Activated CD4-positive, alpha-beta T cell treated with anti-CD3 and anti-CD28 coated beads for 1 hour (primary cell): ENCODE measurements at places on chromosomes 4 and X.

DNA sequence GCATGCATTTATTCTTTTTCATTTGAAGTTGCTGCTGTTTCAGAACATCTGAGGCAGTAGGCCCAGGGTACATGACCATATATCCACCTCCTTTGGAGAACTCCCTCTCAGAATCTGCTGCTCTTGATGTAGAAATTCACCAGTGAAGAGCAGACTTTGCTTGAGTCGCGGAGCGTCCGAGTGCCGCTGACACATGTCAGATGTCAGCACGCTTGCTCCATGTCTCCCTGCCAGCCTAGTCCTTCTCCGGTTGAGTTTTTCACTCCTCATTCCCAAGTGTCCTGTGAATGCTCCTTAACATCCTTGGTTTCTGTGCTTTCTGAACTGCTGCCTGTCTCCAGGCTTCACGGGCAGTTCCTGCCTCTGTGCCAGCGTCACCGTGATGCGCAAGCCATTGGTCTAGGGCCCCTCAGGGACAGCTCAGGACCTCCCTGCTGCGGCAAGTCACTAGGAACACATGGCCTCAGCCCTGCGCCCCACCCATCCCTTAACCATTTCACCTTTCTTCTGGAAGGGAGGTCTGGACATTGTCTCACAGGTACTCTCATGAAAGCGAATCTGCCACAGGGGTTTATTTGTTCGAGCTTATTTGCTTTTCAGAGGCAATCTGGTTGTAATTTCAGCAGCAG, 93.1 kb upstream of the RBPJ start:
- no peak for DNase-seq

- no peak for DNase-seq
These were observed 811 bp downstream of the FLNA start for GRCh38 chrX:154373340-154374306.

DNA sequence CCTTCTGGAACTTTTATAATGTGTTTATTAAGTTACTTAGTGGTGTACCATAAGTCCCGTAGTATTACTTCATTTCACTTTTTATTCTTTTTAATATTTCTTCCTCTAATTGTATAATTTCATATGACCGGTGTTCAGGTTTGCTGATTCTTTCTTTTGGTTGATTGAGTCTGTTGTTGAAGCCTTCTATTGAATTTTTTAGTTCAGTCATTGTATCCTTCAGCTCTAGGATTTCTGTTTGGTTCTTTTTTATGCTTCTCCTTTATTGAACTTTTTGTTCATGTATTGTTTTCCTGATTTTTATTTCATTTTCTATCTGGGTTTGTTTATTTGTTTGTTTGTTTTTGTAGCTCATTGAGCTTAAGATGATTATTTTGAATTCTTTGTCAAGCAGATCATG, 8.8 kb downstream of the CEP44 start:
- DNase-seq: no peak

GRCh38 chr4:17945303-17945702, 76.3 kb downstream of the LCORL start:
- DNase-seq: no peak

GRCh38 chr4:58553679-58554078, 1443.5 kb upstream of the IGFBP7 start:
- no peak for DNase-seq

- no peak for DNase-seq
These were observed 27.8 kb upstream of the SLC2A9 start for GRCh38 chr4:10048941-10049697.

DNA sequence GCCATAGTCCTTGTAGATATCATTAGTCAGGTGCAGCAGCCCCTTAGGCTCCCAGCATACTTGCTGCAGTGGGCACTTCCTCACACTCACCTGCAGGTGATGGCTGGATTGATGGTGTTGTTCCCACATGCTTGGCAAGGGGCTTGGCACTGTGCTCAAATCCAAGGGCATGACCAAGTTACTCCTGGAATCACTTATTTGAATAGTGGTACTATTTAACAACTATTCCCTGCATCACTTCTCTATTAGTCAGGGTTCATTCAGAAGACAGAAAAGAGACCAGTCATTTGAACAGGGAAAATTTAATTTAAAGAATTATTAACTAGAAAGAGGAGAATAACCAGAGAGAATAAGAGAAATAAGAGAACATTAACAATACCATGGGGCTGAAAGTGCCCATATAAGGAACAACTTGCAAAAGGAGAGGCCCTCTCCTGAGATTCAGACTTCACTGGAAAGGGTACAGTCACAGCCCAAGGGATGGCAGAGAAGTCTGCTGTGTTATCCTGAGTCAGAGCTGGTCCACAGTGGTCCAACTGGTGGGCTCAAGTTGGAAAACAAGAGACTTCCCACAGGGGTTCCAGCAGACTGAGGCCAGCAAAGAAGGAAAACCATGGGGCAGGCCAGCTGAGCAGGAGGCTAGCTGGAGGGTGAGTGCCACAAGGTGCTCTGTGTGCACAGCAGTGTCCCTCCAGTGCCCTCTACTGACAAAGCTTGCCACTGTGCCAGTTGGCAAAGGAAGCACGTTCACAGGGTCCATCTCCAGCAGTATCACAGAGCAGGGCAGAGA, 9.8 kb downstream of the SPP1 start:
- no peak for DNase-seq

DNA sequence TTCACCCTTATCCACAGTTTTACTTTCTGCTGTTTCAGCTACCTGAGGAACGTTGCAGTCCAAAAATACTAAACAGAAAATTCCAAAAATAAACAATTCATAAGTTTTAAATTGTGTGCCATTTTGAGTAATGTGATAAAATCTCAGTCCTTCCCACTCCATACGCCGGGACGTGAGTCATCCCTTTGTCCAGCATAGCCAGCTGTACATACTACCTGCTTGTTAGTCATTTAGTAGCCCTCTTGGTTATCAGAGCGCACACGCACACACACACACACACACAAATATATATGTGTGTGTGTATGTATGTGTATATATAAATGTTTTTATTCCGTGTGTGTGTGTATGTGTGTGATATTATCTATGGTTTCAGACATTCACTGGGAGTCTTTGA, 4.8 kb upstream of the CCSER1 start:
- no peak for DNase-seq

GRCh38 chr4:2691952-2692435, 64.1 kb downstream of the TNIP2 start:
- no peak for DNase-seq

DNA sequence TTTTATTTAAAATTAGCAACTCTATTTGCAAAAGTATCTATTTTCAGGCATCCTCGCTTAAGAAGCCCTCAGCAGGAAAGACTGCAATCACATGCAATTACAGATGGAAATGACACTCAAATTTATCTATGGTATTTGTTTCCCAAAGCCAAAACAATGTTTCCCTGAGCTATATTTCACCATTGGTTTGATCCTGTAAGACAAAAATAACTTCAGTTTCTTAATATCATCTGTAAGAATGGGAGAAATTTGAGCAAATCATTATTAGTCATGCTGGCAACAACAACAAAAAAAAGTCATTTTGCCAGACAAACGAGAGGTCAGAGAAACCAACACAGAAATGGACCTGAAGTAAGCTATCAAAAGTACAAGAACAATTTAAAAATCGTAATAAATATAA, 204.1 kb downstream of the NR3C2 start:
- no peak for DNase-seq

GRCh38 chr4:74934016-74934831, 1.3 kb downstream of the PARM1 start:
- DNase-seq: no peak

DNA sequence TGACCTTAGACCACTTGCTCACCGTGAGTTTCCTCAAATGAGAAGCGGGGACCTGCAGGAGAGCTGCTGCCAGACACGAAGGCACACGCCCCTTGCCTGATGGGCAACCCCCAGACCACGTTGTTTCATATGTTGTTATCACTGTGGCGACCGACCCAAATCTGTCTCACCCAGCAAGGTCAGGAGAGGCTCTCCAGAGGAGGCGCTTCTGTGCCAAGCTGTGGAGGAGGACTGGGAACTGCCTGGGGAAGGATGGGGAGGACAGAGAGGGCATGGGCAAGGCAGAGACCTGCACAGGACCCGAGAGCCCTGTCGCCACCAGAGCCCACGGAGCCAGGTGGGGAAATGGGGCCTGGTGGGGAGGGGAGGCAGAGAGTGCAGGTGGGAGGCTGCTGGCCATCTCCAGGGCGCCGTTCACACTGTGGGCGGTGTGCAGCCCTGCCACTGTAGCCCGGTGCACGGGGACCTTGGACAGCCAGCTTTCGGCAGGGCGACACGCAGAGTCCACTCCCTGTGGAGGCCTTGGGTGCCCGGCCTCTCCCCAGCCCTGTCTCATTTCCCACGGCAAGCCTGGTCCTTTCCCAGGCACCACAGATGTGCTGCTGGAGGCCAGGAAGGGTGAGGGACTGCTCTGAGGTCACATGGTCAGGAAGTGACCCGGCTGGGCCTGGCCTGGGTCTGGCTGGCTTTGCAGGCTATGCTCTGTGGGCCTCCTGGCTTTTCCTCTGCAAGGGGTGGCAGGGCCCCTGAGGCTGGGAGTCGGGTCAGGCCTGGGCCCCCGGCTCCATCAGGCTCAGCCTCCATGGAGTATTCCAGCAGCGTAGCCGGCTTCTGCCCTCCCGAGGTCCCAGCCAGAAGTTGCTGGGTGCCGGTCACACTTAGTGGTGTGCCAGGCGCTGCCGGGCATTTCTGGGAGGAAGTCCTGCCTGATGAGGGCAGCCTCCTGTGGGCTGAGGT, 3.2 kb downstream of the HTRA3 start:
- DNase-seq: no peak

- DNase-seq: no peak
These were observed 10.1 kb downstream of the GSX2 start for GRCh38 chr4:54110019-54110416.

GRCh38 chrX:9612146-9612505, 147.3 kb downstream of the TBL1X start:
- no peak for DNase-seq

GRCh38 chrX:123504630-123505270, 228.1 kb downstream of the THOC2 start:
- DNase-seq: no peak

DNA sequence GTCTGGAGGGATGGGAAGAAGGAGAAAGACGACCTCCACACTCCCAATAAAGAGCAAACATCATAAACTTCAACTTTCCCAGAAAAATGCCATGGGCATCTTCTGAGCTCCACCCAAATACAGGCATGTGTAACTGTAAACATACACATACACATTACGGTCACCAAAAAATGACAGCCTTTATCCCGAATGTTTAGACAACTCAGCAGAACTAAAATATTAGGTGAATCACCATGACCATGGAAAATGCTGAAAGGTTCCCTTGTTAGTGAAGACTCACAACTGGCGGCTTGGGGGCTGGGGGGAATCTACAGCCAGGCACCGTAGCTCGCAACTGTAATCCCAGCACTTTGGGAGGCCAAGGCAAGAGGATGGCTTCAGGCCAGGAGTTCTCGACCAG, 33.0 kb downstream of the PRKX start:
- no peak for DNase-seq

DNA sequence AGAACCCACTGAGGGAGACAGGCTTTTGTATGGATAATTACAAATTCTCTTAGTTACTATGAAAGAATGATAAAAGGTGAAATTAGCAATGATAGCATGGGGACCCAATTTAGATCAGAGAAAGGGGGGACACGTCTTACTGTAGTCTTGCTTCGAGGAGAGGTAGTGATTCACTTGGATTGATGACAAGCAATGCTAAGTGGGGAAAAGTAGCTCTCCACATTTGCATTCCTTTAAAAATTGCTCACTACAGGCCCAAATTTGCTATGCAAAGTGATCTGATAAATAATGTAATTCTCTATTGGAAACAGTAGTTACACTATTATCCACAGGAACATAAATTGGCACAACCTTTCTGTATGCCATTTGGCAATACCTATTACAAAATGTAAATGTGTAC, 42.5 kb upstream of the MAP3K15 start:
- DNase-seq: no peak

GRCh38 chr4:153228512-153229140, 24.4 kb downstream of the TRIM2 start:
- no peak for DNase-seq

DNA sequence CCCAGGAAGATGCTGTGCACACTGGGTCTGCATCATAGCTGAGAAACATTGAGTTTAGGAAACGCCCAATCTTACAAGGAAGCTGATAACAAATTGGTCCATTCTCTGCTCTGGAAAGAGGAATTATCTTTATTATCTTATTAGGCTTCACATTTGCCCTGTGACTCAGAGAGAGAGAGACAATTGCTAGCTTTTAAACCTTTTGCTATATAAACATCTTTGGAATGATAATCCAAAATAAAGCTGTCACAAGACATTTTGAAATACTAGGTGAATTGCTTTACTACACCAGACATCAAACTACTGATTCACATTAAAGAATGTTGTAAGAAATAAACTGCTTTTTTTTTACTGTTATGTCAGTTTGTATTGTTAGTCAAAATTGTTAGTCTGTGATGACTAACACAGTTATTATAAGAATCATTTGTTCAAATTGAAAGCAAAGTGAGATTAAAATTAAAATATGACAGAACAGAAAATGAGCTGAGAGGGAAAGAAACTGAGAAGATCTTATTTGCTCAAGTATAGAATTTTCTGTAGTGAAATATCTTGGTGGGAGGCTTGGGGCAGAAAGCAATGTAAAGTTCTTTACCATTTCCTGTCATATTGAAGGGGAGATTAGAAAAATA, 765.4 kb upstream of the PCDH10 start:
- DNase-seq: no peak

GRCh38 chr4:4672402-4672801, 130.6 kb upstream of the STX18 start:
- DNase-seq: no peak

GRCh38 chr4:39932776-39933402, 44.8 kb downstream of the PDS5A start:
- DNase-seq: no peak

- DNase-seq: no peak
These were observed 8.6 kb upstream of the VCX2 start for GRCh38 chrX:8179656-8180055.

- no peak for DNase-seq
These were observed 328.5 kb upstream of the FGF16 start for GRCh38 chrX:77118686-77119085.

DNA sequence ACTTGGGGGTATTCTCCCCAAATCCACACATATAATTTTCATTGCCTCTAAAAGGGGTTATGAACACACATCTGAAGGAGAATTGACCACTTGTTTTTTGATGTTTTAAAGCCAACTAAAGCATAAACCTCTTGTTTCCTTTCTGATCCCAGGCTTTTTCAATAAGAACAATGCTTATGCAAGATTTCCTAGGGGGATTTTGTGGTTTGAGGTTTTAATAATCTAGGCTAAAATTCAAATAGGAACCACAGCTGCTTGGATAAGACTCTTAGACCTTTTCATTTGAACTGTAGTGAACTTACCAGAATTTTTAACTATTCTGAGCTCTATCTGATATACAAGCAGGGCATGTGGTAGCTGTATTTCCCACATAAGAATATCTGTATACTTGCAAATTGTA, 651.1 kb downstream of the ANKRD50 start:
- DNase-seq: no peak

- DNase-seq: no peak
These were observed 24.7 kb downstream of the MID2 start for GRCh38 chrX:107850422-107850765.

GRCh38 chr4:143539670-143540023, 26.1 kb downstream of the SMARCA5 start:
- DNase-seq: no peak
